ENCODE measurements at places on chromosomes 11 and 22. TPM values are rescaled to one million over a fixed set of nuclear protein-coding genes. Genes with fewer than 3 reads are reported as not detected.

Gene SLC22A8
- total RNA-seq = under 0.01 TPM

Gene MUC15
- total RNA-seq = not detected

Gene SCGB1C1
- not detected for total RNA-seq

Gene CCDC15
- 6.4 TPM for total RNA-seq

Gene MMP10
- total RNA-seq = 1.2 TPM

All from uterine smooth muscle cell (primary cell).